ENCODE measurements at places on chromosomes 2 and 18.

DNA sequence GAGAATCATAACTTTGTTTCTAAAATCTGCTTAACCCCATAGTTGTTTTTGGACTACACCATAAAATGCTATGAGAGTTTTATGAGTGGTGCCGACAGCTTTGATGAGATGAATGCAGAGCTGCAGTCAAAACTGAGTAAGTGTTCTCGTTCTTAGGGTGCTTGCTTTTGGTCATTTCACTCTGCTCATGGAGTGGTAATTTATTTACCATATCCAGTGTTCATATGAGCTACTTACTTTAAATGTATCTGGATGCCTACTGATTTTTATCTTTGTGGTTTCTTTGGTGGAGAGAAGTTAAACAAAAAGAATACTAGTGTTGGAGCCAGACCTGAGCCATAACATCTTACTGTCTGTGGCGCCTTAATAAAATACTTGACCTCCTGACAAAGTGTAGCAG, 16.4 kb downstream of the NDC80 start:
- no peak for DNase-seq

DNA sequence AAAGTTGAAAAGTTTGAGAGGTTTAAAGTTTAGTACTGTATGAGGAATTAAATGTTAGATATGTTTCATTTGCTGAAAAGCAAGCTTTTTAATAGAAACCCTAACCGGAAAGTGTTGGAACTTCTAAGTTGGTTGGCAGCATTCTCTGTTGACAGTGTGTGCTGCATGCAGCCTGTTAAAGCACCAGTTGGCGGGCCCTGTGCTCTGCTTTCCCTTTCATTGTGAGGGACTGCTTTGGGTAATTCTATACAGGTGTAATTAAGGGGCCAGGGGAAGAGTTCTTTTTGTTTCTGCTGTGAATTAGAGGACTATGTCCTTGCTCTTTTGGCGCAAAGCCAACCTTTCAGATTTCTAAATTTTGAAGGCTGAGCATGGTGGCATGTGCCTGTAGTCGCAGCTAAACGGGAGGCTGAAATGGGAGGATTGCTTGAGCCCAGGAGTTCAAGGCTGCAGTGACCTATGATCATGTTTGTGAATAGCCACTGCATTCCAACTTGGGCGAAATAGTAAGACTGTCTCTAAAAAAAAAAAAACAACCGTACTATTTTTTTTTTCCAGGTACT, 20.1 kb downstream of the PLEKHB2 start:
- no peak for DNase-seq

DNA sequence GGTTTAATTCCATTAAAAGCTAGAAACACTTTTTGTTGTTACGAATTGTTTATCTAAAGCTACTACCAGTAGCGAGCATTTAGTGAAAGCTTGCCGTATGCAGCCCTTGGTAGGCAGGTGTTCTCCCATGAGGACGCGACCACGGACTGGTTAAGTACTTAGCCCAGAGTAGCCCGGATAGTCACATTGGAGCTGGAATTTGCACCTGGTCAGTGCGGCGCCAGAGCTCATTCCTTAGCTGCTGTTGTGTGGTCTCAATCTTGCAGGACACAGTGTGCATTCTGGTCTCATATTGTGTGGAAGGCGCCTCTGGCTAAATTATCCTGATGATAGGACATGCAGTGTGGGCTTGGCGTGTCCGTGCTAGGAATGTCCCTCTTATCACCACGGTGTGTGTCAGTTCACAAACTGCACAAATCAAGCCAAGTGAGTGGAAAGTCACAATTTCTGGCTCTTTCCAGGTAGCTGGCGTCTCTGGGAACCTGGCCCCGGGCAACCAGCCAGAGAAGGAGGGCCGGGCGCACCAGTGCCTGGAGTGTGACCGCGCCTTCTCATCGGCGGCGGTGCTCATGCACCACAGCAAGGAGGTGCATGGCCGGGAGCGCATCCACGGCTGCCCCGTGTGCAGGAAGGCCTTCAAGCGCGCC, 133.3 kb downstream of the ZNF236 start:
- no peak for DNase-seq

DNA sequence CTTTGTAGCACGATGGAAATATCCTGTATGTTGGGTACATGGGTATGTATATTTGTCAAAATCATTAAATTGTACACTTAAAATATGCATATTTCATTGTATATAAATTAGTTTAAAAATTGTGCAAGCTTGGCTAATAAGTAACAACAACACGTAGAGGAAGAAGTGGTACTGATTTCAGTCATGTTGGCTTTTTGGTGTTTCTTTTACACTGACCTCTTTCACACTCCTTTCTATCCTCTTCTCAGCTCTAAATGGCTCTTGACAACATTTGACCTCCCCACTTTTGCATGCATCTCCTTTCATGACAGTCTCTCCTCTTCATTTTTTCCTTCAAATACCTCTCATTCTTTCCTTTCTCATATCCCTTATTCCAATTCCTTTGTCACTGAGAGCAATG, 801.4 kb upstream of the ZEB2 start:
- no peak for DNase-seq

GRCh38 chr2:33068261-33068660, 121.5 kb downstream of the LTBP1 start:
- no peak for DNase-seq

DNA sequence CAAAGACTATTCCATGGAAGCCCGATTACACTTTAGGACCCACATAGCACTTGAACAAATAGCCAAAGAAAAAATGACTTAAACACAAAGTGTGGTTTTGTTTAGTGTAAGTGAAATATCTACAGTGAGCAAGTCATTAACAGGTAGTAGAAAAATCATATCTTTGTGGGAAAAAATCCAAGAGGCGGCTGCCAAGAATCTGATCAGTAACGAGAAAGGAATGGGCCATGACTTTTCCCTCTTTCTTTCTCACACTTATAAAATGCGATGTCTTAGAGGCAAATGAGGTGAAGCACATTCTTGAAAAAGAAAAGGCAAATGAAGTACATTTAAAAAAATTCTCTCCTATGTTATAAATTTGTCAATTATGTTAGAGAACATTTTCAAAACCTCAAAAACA, 12.9 kb upstream of the GEMIN6 start:
- DNase-seq: no peak

GRCh38 chr2:100713106-100713505, 106.8 kb upstream of the NPAS2 start:
- no peak for DNase-seq

DNA sequence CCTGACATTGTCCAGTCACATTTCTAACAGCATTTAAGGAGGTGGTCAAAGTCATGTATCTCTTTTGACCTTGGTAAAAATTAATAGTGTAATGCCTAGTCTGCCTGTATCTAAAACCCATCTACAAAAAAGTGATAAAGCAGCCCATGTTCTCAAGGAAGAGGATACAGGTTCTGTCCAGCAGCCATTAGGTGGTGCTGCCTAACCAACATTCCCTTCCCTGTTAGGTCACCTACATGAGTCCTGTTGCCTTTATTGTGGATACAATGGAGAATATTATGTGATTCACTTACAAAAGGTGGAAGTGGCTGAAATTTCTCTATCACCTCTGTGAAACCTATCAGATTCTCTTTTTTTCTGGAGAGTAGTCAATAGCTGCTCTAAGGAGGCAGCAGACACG, 52.5 kb downstream of the AQP4 start:
- DNase-seq: no peak

DNA sequence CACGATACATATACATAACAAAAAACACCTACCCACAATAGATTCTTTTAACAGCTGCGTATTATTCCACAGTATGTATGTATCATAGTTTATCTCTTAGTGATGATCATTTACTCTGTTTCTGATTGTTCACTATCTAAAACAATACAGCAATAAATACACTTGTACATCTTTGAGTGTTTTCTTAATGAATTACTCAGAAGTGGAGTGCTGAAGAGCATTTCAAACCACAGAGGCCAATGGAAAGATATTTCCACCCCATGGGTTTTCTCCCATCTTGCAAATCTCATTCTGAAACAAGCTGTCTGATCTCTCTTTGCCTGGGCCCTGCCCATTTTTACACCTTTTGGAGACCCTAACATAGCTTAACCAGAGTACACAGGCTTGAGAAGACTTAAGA, 113.8 kb upstream of the KLF7 start:
- no peak for DNase-seq

DNA sequence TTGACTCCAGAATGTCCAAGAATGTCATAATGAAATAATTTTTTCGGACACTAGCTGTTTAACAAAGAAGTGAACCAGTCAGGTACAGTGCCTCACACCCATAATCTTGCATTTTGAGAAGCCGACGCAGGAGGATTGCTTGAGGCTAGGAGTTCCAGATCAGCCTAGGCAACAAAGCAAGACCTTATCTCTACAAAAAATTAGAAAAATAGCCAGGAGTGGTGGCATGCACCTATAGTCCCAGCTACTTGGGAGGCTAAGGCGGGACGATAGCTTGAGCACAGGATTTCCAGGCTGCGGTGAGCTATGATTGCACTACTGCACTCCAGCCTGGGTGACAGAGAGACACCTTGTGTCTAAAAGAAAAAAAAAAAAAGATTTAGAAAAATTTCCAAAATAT, 235.8 kb upstream of the FN1 start:
- DNase-seq: no peak

DNA sequence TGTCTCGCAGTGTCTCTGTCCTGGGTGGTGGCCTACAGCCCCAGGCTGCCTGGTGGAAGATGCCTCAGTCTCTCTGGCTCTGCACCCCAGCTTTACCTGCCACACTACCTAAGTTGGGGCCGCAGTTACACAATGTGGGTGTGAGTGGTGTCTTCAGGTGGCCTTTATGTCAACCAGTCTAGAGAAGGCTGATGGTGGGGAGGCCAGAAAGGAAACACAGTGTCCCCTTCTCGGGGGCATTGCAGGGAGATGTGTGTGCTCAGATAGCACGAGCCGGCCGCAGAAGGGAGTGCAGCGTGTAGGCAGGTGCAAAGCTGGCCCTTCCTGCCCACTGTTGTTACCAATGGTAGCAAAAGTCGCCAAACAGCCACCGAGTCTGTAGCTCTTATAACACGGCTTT, 216.1 kb downstream of the SH3RF3 start:
- DNase-seq: no peak

DNA sequence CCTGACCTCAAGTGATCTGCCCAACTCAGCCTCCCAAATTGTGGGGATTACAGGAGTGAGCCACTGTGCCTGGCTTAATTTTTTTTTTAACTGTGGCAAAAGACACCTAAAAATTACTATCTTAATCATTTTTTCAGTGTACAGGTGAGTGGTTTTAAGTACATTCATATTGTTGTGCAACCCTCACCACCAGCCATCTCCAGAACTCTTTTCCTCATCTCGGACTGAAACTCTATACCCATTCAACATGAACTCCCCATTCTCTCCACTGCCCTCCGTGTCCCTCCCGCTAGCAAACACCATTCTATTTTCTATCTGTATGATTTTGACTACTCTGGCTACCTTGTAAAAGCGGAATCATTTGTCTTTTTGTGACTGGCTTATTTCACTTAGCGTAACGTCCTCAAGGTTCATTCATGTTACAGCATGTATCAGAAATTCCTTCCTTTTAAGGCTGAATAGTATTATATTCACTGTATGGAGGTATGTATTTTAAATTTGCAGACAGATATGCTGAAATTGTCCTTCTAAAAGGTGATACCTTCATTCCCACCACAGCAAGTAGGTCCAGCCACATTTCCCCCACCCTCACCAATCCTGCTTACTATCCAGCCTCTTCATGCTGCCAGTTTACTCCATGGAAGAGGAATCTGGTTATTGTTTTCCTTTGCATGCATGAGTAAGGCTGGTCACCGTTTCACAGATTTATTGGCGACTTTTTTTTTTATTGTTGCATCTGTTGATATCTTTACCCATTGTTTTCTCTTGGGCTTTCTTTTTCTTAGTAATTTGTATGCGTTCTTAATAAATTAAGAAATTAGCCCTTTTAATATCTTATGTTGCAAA, 40.6 kb upstream of the ANXA4 start:
- DNase-seq: no peak

- no peak for DNase-seq
These were observed 118.6 kb downstream of the ANKRD44 start for GRCh38 chr2:197191940-197192322.

- no peak for DNase-seq
These were observed 239.8 kb upstream of the HS6ST1 start for GRCh38 chr2:128558441-128558840.

DNA sequence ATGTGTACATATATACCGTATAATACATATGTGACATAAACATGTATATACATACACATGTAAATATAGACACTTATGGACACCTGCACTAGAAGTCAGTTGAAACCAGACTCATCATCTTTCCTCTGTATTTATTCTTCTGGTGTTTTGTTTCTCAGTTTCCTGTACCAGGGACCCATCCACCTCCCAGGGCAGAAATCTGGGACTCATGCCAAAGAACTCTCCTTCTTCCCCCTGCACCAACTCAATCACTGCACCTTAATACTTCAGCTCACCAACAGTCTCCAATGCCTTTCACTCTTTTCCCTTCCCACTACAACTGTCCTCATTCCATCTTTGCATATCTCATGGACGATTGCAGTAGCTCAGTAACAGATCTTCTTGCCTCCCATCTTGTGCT, 428.0 kb downstream of the FBXO15 start:
- no peak for DNase-seq

GRCh38 chr2:151363709-151364108, 6.3 kb downstream of the TNFAIP6 start:
- DNase-seq: no peak

DNA sequence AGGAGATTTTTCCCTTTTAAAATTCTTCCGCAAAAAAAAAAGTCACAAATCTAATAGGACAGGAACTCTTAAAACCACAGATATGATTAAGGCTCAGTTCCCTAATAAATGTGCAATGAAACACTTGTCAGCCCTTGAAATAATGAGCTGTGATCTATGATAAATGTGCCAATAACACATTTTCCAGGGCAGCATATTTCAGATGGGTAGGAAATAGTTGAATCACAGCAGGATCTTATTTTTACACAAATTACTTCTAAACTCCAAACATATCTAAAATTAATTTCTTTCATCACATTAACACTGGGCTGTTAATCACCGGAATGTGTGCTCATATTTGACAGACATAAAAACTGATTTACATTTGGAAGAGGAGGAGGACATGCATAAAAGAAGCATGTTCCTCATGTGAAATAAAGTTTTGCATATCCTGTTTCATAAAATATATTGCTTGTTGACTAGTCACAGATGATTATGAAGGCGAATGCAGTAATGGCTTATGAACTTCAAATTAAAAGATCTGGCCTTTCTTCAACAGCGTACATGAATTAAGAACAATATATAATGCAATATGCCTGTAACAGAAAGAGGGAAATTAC, 281.4 kb downstream of the PAX3 start:
- DNase-seq: no peak

DNA sequence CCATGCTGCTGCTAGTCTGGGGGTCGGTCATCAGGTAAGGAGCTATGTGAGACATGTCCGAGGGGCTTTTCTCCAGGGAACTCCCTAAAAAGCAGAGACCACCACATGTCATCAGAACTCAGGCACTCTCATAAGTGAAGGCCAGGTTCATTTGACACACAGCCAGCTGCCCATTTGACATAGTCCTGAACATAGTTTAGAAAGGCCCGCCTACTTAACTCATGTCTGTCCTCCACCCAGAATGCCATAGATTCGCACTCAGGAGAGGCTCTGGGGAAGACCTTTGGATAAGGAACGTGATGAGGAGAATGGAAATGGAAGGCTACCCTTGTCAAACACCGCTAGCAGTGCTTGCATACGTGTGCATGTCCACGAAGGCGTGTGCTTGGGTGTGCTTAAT, 157.2 kb downstream of the PTGR3 start:
- DNase-seq: no peak
